ENCODE measurements at places on chromosomes 3 and 15.

- no peak for DNase-seq
Measured at GRCh38 chr3:72746430-72747411, 101.5 kb downstream of the SHQ1 start.

DNA sequence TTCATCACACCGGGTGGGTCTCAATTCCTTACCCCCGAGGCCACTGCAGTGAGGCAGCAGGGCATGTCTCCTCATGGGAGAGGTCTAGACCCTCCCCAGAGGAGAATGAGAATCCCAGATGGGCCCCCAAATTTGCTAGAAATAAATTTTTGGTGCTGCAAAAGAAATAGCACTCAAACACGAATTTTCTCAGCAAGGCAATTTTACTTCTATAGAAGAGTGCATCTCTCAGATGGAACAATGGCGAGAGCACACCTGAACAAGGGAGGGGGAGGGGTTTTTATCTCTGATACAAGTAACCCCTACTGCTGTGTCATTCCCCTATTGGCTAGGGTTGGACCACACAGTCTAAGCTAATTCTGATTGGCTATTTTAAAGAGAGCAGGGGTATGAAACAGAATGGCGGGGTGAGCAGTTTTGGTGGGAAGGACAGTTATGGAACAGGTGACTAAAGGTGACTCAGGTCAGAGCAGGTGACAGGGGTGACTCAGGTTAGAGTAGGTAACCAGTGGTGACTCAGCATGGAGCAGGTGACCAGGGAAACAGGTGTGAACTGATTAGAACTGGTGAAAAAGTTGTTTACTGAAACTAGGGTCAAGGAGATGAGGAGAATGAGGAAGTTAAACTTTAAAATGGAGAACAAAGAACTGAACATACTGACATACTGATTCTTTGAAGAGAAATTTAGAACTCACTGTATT lies 93.0 kb upstream of the WNT7A start:
- no peak for DNase-seq

DNA sequence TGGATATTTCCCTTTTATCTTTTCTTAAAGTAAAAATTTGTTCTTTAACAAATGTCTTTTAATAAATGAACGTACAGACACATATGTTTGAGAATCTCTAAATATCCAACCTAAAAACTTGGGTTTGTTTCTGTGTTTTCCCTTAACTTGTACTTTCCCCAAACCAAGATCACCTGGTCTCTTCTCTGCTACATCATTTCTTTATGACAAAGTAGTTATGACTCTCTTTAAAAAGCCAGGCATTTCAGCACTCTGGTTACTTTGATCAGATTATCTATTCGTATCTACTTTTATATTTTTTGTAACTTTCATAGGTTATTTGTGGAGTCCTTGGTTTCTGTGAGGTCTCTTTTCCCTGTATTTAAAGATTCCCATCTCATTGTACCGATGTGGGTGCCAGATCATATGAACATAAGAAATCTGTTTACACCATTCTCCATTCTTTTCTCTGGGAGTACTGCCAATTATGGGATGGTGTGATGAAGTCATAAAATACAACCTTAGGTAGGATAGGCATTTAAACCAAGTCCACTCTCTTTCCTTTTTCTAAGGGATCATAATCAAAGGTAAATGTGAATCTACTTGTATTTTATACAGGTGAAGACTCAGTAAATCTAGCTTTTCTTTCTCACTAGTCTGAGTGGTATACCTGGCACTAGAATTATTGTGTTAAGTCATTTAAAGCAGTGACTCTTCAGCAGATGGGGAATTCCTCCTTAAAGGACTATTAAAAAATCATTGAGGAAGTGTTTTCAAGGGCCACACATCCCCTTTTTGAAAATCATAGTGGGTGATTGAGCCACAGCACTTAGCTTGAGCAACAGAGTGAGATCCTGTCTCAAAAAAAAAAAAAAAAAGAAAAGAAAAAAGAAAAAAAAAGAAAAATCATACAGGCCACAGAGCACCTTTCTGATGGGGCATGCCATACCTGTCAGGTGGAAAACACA lies 12.4 kb upstream of the NFKBIZ start:
- DNase-seq, result no peak

GRCh38 chr3:101878589-101878988 lies 29.3 kb downstream of the NFKBIZ start:
- DNase-seq, result no peak

DNA sequence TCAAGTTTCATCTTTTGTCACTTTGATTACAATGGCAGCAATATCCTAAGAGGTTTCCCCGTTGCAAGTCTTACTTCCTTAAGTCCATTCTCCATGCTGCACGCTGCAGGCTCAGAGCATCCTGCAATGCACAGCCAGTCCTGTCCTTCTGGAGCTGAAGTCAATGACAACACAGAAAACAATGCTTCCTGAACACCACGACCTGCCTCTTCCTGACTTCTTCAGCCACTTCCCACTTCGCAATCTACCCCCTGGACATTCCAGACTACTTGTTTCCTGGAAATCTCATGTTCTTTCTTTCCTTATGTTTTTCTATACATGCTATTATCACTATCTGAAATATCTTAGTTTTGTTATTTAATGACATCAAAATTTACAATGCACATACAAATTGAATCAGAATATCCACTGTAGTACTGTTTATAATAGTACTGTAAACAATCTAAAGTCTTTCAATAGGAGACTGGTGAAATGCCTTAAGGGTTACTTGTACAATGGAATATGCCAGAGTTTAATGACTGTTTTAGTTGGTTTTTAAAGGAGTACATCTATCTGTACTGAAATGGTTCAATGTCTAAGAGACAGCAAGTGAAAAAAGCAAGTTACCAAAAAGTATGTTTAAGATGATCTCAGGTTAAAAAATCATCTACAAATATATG lies 113.7 kb upstream of the PRTG start:
- no peak for DNase-seq

GRCh38 chr3:195570344-195570743 lies 13.4 kb downstream of the APOD start:
- DNase-seq, result no peak
